ENCODE measurements at places on chromosomes 5 and 9.

DNA sequence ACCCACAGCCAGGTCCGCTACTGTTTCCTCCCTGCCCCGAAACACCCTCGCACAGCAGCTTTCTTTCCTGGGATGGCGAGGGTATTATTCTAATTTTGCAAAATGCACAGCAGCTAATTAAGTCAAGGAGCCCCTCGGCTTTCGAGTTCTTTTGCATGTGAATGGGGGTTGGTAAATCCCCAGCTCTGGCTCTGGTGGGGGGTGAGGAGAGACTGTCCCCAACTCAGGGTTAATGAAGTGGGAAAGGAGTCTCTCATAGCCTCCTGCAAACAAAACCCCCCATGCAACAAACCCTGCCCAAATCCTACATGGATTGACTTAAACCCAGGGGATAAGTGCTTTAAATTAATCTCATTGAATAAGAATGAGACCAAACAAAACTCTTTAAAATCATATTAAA, 8.8 kb downstream of the BARHL1 start:
- DNase-seq, result no peak

DNA sequence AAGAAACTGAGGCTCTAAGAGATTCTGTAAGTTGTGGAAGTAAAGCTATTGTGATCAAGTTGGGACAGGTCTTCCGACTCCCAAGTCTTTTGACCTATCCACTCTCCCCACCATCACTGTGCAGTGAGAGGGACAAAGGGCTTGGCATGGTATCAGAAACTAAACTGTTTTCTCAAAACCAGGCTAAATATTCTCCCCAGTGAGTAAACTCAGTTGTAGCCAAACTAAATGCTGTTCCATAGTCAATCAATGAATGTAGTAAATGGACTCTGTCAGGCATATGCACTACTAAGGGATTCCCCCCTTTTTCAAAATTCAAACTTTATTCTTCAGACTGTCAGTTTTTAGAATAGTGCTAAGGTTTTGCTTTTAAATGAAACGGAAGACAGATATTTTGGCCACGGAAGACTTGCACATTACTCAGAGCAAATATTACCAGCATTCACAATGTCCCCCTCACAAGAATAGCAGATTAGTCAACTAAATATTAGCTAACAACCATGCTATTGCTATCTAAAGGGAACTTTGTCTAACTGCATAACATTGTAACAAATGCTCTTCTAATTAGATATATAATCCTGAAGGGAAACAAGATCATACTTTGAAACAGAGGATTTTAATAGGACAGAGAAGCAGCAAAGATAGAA, 7.1 kb downstream of the PRKAA1 start:
- DNase-seq, result no peak

- no peak for DNase-seq
Measured at GRCh38 chr5:84370176-84370575, 14.5 kb downstream of the EDIL3 start.

GRCh38 chr5:113792806-113793205, 279.3 kb downstream of the YTHDC2 start:
- DNase-seq, result no peak

DNA sequence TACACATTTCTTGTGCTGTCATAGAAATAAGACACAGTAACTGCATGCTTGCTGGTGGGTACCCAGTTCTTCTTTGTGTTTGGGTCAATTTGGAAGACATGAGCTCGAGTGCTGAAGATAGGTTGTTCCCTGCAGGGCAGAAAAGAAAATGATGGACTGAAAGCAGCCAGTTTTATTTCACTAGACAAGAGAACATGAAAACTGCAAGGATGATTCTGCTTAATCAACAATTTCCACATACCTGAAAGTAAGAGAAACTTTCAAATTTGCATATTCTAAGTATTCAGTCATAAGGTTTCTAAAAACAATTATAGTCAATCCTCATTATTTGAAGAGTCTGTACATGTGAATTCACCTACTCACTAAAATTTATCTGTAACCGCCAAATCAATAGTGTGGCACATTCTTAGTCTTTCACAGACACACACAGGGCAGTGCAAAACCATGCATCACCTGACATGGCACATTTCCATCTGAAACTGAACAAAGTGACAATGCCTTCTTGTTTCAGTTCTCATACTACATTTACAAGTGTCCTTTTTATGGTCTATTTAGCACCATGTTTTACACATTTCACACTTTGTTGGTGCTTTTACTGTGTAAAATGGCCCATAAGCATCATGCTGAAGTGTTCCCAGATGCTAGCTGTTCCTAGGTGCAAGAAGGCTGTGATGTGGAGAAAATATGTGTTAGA, 56.9 kb downstream of the HOMER1 start:
- DNase-seq, result no peak

Data from Jurkat, Clone E6-1 (cell line).